ENCODE measurements at places on chromosomes 3 and 15.

- DNase-seq: no peak
Observed at GRCh38 chr15:95277266-95277665, 1045.9 kb downstream of the MCTP2 start.

- DNase-seq: no peak
Observed at GRCh38 chr3:188003188-188004171, 150.5 kb upstream of the LPP start.

GRCh38 chr3:172094621-172095557, 55.5 kb downstream of the FNDC3B start:
- peak; percentile 44 for DNase-seq

- DNase-seq: no peak
Observed at GRCh38 chr15:46872286-46872980, 844.9 kb upstream of the SEMA6D start.

DNA sequence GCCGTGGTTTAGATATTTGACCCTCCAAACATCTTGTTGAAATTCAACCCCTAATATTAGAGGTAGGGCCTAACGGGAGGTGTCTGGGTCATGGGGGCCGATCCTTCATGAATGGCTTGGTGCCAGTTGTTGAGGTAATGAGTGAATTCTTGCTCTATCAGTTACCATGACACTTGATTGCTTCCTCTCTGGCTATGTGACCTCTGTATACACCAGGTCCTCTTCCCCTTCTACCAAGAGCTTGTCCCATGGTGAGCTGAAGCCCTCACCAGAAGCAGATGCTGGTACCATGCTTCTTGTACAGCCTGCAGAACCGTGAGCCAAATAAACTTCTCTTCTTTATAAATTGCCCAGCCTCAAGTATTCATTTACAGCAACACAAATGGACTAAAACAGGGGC, 41.8 kb upstream of the TIPARP start:
- no peak for DNase-seq

DNA sequence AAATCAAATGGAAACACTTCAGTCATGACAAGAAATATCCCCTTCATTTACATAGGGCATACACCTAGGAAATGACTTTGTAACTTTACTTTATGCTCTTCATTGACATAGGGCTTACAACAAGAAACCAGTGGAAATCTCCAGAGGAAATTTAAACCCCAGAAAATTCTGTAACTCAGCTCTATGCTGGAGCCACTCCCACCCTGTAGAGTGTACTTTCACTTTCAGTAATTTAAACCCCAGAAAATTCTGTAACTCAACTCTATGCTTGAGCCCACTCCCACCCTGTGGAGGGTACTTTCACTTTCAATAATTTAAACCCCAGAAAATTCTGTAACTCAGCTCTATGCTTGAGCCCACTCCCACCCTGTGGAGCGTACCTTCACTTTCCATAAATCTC, 987.1 kb upstream of the CADM2 start:
- no peak for DNase-seq

- DNase-seq: no peak
Observed at GRCh38 chr3:161914703-161915417, 418.3 kb downstream of the OTOL1 start.

DNA sequence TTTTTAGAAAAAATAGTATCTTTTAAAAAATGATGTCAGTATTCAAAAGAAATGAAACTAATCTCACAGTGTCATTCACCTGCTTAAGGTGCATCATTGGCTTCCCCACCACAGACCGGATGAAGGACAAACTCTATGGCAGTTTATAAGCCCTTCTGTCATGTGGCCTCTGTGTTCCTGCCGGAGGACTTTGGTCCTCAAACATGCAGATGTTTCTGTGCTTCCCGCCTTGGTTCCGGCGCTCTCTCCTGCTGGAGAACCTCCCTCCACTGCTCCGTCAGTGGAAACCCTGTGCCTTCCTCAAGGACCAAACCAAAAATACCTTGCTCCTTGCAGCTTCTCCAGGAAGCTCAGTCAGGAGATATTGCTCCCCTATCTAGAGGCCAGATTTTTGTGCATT, 326.3 kb downstream of the UACA start:
- no peak for DNase-seq

GRCh38 chr3:24451461-24452099, 43.1 kb downstream of the THRB start:
- no peak for DNase-seq

- peak; percentile 98 for DNase-seq
Observed at GRCh38 chr3:29324180-29324651, 43.3 kb downstream of the RBMS3 start.

- DNase-seq: no peak
Observed at GRCh38 chr3:30502051-30502741, 104.2 kb upstream of the TGFBR2 start.

DNA sequence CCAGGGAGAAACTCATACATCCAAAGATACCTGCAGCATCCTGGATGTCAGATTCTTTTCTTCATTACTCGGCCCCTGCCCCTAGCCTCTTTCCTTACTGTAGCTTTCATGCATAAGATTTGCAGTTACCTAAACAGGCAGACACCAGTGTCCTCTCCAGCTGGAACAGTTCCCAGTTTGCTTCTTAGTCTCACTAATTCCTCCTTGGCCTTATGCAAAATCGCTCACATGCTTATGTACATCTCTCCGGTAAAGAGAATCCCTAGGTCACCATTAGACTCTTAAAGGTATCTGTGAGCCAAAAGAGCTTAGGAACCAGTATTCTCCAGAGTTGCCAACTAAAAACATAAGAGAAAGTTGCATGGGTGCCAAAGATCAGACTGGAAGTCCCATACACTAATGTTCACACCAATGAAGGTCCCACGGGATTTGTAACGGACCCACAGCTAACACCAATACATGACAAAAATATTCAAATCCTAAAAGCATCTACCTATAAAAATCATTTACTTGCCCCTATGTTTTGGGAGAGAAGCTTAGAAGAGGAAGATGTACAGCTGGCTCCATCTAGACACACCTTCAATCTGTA, 66.6 kb downstream of the CBLB start:
- DNase-seq: no peak

- no peak for DNase-seq
Observed at GRCh38 chr3:73255609-73256029, 194.2 kb downstream of the EBLN2 start.

GRCh38 chr3:158097593-158098308, 8.5 kb downstream of the SHOX2 start:
- peak; percentile 52 for DNase-seq

DNA sequence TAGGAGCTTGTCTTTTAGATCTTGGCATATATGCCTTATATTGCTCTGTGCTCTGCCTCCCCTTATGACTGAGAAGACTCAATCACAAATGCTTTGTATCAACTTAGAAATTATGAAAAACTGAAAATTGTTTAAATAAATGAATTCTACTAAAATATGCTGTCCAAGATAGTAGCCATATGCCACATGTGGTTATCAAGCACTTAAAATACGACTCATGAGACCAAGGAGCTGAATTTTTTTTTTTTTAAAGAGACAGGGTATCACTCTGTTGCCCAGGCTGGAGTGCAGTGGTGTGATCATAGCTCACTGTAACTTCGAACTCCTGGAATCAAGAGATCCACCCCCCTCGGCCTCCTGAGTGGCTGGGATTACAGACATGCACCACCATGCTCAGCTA, 118.3 kb downstream of the RFTN1 start:
- no peak for DNase-seq

DNA sequence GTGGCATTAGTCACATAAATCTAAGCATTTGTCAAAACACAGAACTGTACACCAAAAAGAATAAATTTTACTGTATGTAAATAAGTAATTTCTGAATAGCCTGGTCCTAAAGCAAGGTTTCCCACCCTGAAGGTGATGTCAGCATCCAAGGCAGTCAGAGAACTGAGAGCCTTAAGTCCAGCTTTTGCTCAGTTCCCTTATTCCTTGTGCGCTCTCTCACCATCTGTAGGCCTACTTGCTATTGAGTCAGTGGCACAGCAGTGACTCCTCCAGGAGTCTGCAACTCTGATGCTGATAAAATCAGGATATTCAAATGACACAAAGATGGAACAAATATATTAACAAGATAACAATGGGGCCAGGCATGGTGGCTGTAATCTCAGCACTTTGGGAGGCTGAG, 22.3 kb downstream of the VPS39 start:
- DNase-seq: no peak

GRCh38 chr3:197224034-197224444, 74.4 kb downstream of the DLG1 start:
- peak; percentile 64 for DNase-seq

DNA sequence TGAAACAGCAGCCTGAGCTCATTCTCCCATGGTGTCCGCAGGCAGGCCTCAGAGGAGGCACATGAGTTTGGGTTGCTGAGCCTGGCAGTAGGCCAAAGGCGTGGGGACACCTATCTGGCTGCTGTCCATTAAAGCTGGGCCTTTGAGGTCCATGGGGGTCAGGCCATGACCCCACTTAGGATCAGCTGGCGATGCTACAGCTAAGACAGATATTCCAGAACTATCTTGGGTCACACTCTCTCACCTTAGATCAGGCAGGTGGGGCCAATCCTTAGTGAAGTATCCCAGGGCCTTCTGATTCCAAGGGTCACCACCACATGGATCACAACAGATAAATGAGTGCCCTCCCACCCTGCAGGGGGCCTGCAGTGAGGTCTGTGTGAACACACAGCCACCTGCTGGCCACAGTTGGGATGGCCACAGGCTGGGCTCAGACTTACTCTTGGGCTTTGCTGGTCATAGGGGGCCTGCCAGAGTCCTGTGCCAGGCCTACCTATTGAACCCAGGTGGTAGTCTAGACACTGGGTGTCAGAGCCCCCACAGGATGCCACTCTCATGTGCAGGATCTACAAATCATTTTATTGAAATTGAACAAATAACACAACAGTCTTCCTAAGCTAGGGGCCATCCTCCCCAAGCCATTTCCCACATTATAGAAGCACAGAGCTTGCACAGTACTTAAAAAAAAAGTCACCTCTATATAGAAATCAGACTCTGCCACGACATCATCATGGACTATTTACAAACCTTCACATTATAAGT, 2.0 kb upstream of the HYAL2 start:
- peak; percentile 76 for DNase-seq

DNA sequence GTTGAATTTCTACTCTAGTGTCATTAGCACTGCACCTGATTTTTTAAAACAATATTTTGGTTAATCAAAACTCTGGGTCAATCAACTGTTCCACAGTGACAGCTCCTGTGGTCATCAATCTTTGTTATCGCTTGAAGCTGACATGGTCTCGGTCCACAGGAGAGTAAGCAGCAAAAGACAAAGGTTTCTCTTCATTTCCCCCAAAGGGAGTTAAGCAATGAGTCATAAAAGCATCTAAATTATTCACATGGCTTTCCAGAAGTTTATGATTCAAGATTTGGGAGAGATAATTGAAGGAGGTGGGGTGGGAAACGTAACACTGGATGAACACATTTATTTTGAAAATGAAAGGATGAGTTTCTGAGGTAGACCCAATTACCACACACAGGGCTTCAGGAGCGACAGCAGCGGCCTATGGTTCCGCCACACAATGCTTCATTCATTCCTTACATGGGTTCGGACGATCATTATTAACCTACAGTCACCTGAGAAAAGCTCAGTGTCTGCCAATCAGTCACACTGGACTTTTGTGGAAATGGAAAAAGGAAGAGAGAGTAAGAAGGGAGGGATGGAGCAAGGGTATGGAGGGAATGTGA, 505.1 kb downstream of the FHIT start:
- no peak for DNase-seq

DNA sequence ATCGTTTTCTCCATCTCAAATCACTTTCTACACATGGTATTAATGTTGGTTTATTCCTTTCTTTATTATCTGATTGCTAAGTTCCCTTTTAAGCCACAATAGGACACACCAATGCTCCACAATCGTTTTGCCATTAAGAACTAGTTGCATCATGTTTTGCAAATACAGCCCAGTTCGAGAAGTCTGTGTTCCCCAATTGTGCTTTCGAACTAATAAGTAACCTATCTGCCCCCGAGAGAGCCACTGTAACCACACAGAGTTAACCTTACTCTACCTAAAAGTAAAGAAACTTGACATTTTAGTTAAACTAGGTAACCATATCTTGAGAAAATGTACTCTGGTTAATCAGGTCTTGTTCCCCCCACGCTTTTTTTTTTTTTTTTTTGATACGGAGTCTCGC, 39.1 kb downstream of the MAGI1 start:
- DNase-seq: no peak

DNA sequence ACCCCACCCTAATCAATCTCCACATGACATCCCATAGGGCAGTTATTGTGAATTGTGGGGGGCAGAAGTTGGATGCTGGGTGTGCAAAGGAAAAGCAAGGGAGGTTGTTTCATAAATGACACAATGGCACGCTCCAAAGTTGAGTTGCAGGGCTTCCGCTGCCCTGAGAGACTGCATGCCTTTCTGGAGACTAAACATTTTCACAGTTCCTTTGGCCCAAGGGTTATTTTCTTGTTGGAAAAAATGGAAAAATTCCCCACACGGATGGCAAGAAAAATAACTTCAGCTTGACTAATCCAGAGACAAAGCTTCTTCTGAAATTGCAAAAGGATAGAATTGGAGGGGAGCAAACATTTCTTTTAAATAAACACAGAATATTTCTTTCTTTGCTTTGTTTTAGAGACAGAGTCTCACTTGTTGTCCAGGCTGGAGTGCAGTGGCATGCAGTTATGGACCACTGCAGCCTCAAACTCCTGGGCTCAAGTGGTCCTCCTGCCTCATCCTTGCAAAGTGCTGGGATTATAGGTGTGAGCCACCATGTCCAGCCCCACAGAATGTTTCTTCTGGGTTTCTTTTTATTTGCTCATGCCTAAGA, 19.1 kb upstream of the TPM1 start:
- DNase-seq: peak; percentile 59

DNA sequence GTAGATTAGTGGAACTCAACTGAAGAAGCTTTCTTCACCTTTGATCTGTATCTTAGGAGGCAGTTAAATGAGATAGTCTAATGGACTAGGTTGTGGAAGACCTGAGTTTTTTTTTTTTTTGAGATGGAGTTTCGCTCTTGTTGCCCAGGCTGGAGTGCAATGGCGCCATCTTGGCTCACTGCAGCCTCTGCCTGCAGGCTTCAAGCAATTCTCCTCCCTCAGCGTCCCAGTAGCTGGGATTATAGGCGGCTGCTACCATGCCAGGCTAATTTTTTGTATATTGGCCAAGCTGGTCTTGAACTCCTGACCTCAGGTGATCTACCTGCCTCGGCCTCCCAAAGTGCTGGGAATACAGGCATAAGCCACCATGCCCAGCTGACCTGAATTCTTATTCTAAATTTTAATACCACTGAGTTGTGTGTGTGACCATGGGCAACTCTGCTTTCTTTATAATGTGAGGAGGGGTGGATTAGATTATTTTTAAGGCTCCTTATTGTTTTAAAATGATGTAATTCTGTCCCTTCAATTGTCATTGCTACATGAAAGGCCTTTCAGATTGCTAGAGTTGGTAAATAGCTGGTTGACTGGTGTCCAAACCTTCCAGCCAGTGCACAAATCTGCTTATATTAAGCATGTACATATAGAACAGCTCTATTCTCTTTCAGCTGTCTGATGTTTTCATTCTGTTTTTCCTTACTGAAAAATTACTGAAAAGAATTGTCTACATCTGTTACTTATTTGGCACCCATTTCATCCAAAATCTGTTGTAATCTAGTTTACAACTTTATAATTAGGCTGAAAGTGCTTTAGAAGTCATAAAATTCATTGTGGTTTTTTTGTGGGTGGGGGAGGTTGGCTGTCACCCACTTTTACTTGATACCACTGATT, 2.3 kb downstream of the LNP1 start:
- no peak for DNase-seq
